ENCODE measurements at places on chromosomes 6 and 20. TPM values are rescaled to one million over a fixed set of nuclear protein-coding genes. Genes with fewer than 3 reads are reported as not detected.
A peak's percentile ranks its signal among the peaks of the same experiment; 100 is the strongest.

- DNase-seq: no peak
Observed at GRCh38 chr6:148044921-148045320, 297.7 kb upstream of the SASH1 start.

DNA sequence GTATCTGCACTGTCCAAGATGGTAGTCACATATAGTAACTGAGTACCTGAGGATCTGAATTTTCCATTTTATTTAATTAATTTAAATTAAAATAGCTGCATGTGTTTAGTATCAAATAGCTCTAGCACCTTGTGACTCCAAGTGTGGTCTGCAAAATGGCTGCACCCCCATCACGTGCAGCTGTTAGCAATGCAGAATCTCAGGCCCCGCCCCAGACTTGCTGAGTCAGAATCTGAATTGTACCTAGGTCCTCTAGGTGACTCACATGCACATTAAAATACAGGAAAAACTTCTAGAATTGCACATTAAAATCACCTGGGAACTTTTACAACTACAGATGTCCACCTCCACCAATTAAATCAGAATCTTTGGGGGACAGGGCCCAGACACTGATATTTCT, 19.2 kb upstream of the FAM83C start:
- no peak for DNase-seq

DNA sequence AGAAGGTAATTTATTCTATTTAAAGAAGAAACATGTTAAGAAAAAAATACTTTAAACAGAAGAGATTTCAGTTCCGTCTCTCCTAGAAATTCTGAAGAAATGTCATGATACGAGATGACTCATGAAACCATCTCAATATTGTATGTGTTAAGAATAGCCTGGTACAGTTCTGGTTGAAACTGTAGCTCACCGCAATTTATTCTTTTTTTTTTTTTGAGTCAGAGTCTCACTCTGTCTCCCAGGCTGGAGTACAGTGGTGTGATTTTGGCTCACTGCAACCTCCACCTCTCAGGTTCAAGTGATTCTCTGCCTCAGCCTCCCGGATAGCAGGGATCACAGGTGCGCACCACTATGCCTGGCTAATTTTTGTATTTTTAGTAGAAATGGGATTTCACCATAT, 103.3 kb downstream of the ARHGAP18 start:
- DNase-seq: no peak

DNA sequence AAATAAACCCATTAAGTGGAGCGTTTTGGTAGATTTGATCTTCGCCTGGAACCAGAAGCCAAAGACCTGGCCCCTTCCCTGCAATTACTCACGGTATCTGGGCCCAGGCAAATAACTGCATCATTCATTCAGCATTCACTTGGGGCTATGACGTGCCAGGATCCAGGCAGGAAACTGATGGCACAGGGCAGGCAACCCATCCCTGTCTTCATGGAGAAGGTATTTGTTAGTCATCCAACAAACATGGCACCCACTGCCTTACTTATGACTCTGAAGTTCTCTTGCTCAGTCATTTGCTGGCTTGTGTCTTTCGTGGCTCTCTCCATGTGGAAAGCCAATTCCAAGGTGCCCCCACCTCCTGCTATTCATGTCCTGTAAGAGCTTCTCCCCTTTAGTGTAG, 232.4 kb downstream of the BMP7 start:
- DNase-seq: no peak

Gene HDGFL1
- not detected for total RNA-seq

GRCh38 chr6:38136547-38136946, 317.0 kb downstream of the ZFAND3 start:
- DNase-seq: no peak

- DNase-seq: peak; percentile 12
Observed at GRCh38 chr6:3310051-3310448, 51.3 kb downstream of the PSMG4 start.

DNA sequence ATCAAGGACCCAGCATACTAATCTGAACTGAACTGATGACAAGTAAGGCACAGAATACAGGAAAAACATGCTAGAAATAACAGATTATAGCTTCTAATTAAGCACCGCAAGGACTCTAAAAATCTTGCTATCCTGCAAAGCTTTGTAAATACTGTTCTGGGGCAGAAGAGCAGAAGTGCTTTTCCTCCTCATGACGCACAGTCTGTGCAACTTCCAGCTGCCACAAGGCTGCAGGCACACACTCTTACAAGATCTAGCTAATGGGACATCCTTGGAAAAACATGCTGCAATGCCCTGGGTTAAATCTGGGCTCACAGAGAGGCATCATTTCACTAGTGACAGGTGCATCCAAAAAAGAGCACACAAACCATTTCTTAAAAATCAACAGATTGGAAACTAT, 188.6 kb downstream of the GJA10 start:
- DNase-seq: no peak

DNA sequence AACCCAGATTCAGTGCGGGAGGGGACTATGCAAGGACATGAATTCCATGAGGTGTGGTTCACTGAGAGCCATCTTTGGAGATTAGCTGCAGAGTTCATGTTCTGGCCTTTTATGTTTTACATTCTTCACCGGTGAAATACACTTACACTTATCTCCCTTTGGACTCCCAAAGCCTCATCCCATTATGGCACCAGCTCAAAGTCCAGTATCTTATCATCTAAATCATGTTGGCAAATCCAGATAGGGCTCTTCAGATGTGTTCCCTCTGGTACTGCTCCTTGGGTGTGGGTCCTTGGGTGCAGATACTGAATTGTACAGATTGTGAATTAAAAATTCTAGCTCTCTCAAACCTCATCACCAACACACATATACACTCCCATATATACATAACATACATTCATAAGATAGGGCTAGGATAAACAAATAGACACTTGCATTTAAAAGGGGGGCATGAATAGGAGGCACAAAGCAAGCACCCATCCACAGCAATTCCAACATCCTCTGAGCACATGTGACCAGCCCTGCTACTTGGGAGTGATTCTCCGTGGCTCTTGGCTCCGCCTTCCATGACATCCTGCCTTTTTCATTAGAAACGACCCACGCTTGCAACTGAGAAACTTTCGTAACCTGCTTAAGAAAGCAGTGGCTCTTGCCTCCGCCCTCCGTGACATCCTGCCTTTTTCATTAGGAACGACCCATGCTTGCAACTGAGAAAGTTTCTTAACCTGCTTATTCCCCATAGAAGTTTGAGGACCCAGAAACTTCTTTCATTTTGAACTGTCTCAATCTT, 53.6 kb upstream of the LRRC1 start:
- DNase-seq: no peak

DNA sequence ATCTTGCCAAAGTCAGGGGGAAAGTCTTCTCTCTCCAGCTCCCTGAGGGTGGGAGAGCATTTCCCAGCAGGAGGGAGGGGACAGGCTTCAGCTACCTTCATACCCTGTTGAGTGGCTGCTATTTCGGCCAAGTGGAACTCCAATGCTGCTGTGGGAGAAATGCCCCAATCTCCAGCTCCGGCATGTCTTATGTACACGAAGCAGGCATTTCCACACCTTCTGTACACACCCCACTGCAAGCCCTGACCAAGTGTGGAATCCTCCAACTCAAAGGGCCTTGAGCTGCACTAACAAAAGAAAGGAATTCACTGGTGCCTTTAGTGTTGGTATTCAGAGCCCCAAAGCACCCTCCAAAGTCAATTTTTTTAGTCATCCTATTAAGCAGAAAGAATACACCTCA, 313.6 kb upstream of the NT5E start:
- no peak for DNase-seq

Gene SCRT2
- not detected for total RNA-seq

- no peak for DNase-seq
Observed at GRCh38 chr6:132571774-132572173, 1.7 kb downstream of the TAAR6 start.

DNA sequence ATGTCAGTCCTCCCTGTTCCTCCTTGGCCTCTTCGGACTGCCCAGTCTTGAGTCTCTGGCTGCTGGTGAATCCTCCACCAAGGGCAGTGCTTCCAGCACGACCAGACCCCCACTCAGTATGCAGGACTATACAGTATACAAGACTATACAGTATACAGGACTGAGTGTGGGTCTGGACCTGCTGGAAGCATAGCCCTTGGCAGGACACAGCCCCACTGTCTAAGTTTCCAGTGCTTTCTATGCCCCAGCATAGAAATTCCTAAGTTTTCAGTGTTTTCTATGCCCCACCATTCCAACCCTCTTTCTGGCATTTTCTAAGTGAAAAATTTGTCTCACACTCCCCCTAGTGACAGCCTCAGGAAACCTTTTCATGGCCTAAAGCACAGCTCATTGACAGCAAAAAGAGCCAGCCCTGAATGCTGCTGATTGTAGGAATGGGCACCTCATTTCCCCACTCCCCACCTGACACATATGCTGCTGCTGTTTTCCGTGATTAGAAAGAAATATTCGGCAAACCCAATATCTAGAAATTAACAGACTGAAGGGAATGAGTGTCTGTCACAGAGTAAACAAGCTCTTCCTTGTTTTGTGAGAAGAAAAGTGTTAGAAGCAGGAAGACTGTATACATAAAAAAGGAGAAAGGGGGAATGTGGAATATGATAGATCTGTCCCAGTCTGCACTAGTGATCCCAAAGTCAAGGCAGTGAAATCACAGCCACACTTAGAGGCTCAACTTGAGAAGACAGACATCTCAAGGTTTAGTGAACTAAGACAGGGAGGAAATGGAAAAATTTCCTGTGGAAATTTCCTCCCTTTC, 206.9 kb downstream of the IBTK start:
- DNase-seq: peak; percentile 82

DNA sequence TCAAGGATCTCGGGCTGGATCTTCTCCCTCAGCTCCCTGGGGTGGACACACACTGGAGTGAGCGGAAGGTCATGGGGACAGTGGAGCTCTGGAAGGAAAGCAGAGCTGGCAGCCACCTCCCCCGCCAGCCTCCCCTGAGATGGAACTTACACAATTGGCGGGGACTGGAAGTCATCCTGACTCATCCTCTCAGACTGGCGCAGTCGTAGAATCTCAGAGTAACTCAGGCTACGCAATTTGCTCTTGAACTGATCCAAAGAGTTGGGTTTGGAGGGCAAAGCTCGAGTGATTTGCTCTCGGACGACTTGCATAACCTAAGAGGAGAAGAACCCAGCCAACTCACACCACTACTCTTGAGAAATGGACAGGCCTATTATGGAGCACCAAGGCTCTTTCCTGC, 34.8 kb downstream of the ELMO2 start:
- DNase-seq: no peak

- no peak for DNase-seq
Observed at GRCh38 chr6:111572216-111572706, 33.4 kb downstream of the TRAF3IP2 start.

- peak; percentile 77 for DNase-seq
Observed at GRCh38 chr6:111552241-111552744, 53.4 kb downstream of the TRAF3IP2 start.

Gene BPIFB2
- not detected for total RNA-seq

Gene SEMG1
- total RNA-seq: 0.46 TPM

DNA sequence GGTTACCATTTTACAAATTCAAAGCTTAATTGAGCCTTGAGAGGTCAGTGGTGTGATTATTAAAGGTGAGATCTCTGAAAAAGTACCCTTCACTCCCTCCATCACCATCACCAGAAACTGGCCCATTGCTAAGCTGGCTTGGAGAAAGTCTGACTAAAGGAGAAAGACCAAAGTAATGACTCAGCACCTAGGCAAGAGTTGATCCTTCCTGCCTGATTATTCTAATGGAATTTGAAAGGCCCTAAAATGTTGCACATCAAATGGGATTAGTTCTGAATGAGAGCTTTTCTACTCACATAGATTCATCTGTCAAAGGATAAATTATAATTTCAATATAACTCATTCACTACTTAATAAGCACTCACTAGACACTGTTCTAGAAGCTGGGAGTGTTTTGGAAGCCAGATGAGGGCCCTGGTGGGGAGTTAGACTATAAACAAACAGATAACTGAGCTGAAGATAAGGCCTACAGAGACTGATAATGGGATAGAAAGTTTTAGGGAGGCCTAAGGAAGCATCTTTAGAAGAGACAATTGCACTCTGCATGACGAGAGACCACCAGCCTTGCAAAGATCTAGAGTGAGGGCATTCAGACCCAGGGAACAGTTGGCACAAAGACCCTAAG, 366.7 kb downstream of the SYNE1 start:
- no peak for DNase-seq

- DNase-seq: no peak
Observed at GRCh38 chr6:66538551-66539135, 831.6 kb upstream of the EYS start.

Gene CGA
- total RNA-seq: not detected

Gene GSTA2
- 1.7 TPM for total RNA-seq

Gene ID1
- 447 TPM for total RNA-seq

DNA sequence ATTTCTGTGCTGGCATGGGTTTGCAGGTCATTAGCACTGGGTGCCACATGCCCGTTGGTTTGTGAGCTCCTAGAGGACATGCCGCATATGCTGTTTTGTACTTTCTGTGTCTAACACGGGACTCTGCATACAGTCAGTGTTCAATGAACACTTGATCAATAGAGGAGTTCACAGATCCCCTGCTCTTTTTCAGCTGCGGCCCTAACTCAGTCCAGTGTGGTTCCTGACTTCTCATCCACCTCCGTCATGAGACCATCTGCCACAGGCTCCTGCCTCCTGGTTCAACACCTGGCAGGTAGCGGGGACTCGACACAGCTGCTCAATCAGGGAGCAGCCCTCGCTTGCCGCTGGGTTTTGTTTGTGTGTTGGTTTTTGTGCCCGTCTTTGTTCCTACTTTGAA, 13.8 kb upstream of the BMP7 start:
- no peak for DNase-seq

GRCh38 chr6:2244261-2245102, 923 bp downstream of the GMDS start:
- DNase-seq: peak; percentile 82

Data from endodermal cell (in vitro differentiated cells).